NCI-H510A treated with DMSO at 0.1 percent for 48 hours (cell line): ENCODE measurements at places on chromosomes 7 and 10.

- DNase-seq: no peak
These were observed 193.2 kb downstream of the DNAJB6 start for GRCh38 chr7:157529768-157530560.

DNA sequence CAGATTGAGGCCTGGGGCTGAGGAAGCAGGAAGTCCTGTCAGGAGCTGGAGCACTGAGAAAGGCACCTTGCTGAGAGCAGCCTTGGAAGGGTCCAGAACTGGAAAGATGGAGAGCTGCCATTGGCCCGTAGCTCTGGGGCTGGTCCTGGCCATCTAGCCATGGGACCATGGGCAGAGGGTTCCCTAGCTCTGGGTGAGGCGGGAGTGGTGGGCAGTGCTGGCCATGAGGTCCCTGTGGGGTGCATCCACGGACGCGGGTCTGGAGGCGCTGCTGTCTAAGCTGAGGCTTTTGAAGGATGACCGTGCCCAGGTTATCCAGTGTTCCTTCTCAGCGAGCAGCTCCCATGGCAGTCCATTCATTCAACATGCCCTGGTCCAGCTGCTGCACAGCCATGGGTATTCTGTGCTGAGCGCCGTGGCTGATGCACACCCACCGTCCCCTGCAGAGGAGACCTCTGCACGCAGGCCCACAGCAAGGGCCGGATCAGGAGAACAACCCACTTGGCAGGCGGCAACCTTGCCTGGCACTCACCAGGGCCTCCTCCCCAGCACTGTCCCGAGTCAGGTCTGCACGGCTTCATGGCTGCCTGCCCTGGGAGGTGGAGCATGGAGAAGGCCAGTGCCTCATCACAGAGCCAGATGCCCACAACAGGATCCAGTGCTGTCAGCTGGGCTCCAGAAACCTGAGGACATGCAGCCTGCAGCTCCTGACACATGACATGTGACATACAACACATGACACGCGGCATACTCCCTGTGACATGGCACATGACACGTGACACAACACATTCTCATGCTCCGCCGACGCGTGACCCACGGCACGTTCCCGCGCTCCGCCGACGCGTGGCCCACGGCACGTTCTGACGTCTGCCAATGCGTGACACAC is 121.9 kb downstream of the INPP5A start:
- no peak for DNase-seq

GRCh38 chr7:44969049-44969700 is 9.6 kb downstream of the MYO1G start:
- no peak for DNase-seq

DNA sequence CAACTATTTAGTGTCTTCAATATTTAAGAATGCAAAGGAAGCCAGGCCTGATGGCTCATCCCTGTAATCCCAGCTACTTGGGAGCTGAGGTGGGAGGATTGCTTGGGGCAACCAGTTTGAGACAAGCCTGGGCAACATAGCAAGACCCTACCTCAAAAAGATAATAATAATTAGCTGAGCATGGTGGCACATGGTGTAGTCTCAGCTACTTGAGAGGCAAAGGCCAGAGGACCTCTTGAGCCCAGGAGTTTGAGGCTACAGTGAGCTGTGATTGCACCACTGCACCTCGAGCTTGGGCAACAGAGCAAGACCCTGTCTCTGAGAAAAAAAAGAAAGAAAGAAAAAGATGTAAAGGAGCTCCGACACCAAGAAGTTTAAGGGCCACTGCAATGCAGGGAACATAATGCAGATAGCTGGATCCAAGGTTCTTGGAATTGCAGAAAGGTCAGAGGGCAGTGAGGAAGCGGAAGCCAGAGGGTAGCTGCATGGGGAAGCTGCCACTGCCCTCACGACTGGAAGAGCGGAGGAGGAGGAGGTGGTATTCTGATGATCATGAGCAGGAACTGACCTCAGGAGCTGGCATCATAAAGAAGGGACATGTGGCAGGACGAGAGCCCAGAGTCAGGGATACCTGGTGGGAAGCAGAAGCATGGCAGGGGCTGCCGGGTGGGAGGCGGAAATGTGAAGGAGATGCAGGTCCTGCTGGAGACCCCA is 60.2 kb upstream of the PODXL start:
- no peak for DNase-seq

GRCh38 chr10:13745271-13745670 is 158.5 kb downstream of the PRPF18 start:
- DNase-seq: no peak

- peak; percentile 83 for DNase-seq
These were observed 176.5 kb downstream of the TCF7L2 start for GRCh38 chr10:113126229-113127201.

DNA sequence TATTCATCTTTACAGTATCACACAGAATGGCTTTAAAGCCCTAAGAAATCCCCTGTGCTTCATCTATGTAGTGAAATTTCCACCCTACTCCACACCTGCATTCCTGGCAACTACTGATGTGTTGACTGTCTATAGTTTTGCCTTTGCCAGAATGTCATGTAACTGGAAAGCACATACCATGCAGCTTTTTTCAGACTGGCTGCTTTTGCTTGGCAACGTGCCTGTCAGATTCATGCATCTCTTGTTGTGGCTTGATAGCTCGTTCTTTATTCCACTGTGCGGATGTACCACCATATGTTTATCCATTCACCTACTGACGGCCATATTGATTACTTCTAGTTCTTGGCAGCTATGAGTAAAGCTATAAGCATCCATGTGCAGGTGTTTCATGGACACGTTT is 30.6 kb downstream of the RBM17 start:
- no peak for DNase-seq

DNA sequence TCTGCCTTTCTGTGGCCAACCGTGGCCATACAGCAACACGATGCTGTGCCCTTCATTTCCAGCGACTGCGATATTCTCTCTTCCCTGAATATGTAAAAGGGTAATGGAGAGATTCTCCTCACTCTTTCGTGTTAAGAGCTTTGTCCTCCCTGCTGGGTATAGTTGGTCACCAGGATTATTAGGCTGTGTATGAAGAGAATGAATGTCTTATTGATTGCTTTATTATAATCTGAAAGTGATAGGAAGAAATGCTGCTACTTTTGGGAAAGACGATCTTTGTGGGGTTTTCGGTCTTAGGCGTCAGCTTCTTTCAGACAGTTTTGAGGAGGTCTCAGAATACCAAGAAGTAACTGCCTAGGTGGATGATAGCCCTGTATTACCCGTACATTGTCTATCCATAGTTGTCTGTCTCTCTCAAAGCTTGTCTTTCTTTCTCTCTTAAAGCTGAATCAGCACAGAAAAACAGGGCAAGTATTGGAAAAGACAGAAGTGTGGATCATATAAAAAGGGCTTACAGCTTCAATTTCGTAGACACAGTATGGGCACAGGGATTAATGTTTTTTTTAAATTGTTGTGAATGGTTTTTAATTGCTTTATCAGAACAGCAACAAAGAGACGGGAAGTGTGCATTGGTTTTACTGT is 1.2 kb downstream of the AHCYL2 start:
- no peak for DNase-seq

DNA sequence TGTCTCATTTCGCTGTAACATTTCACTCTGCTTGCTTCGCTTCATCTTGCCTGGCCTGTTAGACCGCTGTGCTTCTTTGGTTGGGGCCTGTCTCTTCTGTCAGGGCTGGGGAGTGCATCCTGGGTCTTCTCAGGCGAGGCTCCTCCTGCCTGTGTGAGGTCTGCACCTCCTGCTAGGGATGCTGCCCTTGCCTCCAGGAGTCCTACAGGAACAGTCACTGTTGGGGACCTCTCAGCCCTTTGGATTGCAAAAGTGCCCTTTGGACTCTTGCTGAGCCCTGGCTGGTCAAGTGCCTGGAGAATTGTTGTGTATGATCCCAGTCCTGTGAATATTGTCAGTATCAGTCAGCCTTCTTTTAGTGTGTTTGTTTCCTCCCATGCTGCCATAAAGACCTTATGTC is 84.1 kb downstream of the MDFIC start:
- DNase-seq: no peak

DNA sequence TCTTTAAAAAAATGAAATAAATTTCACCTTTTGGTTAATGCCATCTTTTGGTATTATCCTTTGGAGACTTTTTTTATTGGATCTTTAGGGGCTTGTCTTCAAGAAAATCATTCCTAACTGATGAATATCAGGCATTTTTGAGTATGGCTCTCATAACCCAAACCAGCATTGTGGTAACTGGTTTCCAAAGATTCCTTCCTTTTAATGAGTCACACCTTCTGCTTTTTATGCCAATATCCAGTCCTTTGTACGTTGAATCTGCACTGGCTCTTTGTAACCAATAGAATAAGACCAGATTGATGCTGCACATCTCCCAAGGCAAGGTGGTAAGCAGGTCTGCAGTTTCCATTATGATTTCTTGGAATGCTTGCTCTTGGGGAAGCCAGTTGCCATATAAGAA is 89.1 kb downstream of the GPR158 start:
- DNase-seq: no peak

GRCh38 chr7:56007167-56007652 is 42.8 kb downstream of the NIPSNAP2 start:
- no peak for DNase-seq

GRCh38 chr7:23418046-23418445 is 52.2 kb downstream of the IGF2BP3 start:
- no peak for DNase-seq

GRCh38 chr7:74223711-74224510 is 14.1 kb downstream of the LAT2 start:
- no peak for DNase-seq

GRCh38 chr10:109055243-109055642 is 868.1 kb downstream of the XPNPEP1 start:
- DNase-seq: no peak

DNA sequence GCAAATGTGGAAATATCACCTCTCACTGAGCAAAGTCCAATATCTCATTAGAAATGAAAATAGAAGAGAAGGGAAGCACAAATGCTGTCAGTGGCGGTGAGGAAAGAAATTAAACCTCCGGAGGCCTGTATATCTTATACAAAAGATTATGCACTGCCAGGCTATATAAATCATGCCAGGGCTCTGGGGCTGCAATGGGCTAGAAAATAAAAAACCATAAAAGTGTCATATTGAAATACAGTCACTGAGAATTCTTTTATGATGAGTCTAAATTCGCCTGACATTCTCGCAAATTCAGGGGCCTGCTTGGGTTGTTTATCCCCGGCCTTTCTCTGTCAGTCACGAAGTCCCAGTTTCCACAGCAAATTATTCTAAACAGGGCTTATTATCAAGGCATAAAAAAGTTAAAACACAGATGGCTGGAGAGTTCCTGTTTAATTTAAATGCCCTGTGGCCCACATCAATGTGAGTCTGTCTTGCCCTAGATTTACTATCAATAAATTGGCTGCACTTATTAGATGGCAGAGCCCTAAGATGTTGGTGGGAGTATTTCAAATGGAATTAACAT is 193.8 kb downstream of the SNX10 start:
- DNase-seq: no peak
